Fibroblast of villous mesenchyme (primary cell): ENCODE measurements at places on chromosomes 5 and 9. TPM values are rescaled to one million over a fixed set of nuclear protein-coding genes. Genes with fewer than 3 reads are reported as not detected.

The LCN10 gene
- under 0.01 TPM in 1 of 2 replicates, not detected in the other for total RNA-seq

The LECT2 gene
- not detected in 2 replicates for total RNA-seq

The ANKRD55 gene
- total RNA-seq: under 0.01 and 0.32 TPM in 2 replicates

The SLCO6A1 gene
- total RNA-seq: under 0.01 and 0.32 TPM in 2 replicates

The GLDC gene
- 0.32 and 0.43 TPM in 2 replicates for total RNA-seq

The GABRA1 gene
- not detected in 2 replicates for total RNA-seq

The PRSS3 gene
- 3.9 and 12.9 TPM in 2 replicates for total RNA-seq

The EQTN gene
- not detected in 2 replicates for total RNA-seq

The SLCO4C1 gene
- total RNA-seq: under 0.01 TPM in 2 replicates

The NKD2 gene
- 2.2 and 4.2 TPM in 2 replicates for total RNA-seq

The MYOT gene
- not detected in 2 replicates for total RNA-seq

The SLC36A3 gene
- not detected in 2 replicates for total RNA-seq

The FBP1 gene
- not detected in 2 replicates for total RNA-seq

DNA sequence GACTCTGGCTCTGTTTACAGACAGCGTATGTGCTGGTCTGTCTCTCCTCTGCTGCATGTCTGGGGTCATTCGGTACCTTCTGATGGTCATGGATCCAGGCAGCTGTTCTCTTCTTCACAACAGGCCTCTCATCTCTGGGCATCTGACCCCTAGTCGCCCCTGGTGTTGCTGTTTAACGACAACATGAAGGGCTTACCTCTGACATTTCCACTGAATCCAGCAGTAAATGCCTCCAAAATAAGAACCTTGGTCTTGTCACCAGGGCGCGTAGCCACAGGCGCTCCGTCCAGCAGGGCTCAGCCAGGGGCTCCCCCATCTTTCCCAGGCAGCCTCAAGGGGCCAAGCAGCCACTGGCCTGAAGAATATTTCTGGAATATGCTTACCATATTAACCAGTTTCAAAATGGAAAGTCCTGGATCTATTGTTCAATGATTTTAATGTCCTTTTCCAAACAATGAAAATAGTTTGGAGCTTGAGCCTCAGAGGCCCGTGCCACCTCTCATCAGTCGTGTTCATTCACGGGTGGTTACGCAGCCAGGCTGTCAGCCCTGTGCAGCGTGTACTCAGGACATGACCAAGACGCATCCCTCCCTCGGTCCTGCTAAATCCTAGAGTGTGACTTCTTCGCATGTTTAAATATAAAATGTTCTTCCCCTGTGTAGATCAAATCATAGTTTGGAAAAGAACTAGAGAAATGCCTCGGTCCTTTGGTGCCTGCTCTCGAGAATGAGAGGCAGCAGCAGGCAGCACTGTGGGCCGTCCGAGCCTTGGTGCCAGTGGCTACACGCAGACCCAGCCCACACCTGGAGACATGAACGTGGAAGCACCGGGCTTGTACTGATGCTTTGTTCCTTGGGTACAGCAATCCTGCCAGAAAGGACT, 30.1 kb upstream of the LRRC14B start:
- no peak for DNase-seq

- no peak for DNase-seq
Observed at GRCh38 chr5:31728039-31728438, 89.1 kb downstream of the PDZD2 start.

- no peak for DNase-seq
Observed at GRCh38 chr9:137095664-137096517, 9.1 kb downstream of the MAN1B1 start.

- DNase-seq: peak; percentile 45
Observed at GRCh38 chr9:109297899-109298298, 23.0 kb downstream of the EPB41L4B start.

- DNase-seq: no peak
Observed at GRCh38 chr9:35662437-35662836, 2.6 kb downstream of the ARHGEF39 start.

DNA sequence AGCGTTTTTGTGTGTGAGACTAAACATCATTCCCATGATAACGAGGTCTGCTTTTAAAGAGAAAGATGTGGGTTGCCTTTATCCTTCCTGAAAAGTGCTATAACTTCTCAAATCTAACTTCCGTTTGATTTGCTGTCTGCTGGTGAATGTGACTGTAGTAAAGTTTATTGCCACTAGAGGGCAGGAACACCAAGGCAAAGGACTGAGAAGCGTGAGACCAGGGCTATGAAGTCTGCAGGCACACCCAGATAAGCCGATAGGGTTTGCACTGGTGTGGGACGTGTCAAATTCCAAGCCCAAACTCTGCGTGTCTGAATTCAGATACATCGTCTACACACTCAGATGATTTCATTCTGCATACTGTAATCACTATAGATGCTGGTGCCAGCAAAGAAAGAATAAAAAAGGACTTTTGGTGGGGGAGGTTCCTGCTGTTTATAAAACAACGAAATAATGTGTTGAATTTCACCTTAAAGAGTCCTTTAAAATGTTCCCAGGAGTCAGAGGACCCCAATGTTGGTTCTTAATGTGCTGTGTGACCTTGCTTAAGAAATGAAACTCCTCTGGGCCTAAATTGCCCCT, 87.2 kb downstream of the PTTG1 start:
- DNase-seq: peak; percentile 86

DNA sequence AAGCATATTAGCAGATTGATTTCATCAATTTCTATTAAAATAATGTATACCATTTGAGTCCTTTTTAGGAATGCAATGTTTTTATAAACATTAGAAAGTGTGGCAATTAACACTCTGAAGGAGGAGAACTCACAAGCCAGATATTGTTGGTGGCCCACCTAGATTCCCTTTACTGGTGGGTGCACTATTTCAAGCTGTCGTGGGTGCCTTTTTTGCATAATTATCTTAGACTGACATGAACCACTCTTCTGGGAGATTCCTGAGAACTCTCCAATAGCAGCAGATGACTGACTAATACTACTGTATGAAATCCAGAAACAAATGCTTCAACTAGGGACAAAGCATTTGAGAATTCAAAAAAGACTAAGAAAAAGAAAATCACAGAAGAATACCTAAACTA, 526.0 kb downstream of the CDH18 start:
- no peak for DNase-seq

GRCh38 chr9:85511746-85512145, 230.0 kb downstream of the AGTPBP1 start:
- no peak for DNase-seq

DNA sequence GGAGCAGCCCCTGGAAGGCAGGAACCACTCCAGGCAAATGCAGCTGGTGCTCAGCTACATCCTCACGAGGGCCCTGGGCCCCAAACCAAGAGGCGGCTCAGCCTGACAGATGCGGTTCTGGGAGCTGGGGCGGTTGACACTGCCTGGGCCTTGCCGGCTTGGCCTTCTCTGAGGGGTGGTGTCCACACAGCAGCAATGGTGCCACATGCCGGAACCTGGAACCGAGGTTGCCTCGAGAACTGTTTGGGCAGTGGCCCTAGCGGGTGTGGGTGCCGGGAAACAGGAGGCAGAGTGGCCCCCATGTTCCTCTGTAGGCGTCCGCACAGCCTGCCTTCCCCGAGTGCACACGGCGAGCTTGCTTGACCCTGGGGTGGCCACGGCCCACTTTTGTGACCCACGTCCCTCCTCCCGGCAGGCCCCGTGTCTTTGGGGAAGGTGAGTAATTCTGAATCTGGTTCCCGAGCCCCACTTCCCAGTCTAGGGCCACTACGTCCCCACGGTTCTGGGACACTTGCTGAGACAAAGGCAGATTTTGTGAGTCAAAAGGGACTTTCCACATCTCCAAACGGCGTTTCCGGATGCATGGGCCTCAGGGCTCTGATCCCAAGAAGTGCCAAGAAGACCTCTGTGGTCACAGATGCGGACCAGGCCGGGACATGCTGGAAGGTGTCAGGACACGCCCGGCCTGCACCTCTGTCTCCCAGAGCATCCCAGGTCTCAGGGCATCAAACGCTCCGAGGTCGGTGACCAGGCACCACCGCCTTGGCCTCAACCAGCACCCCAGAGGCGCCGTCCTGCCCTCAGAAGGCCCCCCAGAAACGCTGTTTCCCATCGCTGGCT, 27.7 kb upstream of the SLC12A7 start:
- no peak for DNase-seq

- DNase-seq: peak; percentile 85
Observed at GRCh38 chr5:78530342-78531096, 118.1 kb downstream of the LHFPL2 start.

DNA sequence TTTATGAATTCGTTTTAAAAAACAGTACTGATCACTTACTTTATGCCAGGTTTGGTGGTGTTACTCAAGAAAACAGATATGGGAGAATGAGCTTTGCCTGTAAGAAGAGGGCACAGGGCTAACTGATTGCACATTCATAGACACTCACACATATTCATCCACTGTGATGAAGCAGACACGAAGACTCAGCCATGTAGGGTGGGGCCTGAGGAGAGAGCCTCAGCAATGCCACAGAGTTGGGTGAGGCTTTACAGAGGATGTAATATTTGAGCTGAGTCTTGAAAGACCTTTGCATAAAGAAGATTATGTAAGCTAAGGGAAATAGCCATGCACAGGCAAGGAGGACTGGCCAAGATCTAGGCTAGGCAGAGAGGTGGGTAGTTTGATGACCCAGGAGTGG, 472.8 kb downstream of the PSAT1 start:
- no peak for DNase-seq

DNA sequence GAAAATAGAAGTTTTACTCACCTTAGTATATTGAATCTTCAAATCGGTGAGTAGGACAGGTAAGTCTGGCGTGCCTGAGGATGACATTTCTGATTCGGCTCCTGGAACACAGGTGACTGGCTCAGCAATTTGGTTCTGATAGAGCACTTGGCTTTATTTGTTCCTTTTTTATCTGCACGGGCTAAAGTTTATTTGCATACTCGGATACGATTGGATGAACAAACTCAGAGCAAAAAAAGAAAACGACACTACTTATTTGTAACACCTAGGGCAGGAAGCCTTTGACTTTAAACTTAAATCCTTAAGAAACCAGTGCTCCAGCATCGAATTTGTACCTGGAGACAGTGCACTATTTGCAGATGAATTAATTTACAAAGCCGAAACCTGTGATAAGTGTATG, at the start of gene ALDH1A1:
Gene ALDH1A1 (minus strand): TSS at position 140 of the 400 bp plus-strand sequence. CDS start 53 bp downstream, at position 87.
- DNase-seq: peak; percentile 42

GRCh38 chr9:92600462-92601261, 64.9 kb upstream of the ECM2 start:
- peak; percentile 62 for DNase-seq

DNA sequence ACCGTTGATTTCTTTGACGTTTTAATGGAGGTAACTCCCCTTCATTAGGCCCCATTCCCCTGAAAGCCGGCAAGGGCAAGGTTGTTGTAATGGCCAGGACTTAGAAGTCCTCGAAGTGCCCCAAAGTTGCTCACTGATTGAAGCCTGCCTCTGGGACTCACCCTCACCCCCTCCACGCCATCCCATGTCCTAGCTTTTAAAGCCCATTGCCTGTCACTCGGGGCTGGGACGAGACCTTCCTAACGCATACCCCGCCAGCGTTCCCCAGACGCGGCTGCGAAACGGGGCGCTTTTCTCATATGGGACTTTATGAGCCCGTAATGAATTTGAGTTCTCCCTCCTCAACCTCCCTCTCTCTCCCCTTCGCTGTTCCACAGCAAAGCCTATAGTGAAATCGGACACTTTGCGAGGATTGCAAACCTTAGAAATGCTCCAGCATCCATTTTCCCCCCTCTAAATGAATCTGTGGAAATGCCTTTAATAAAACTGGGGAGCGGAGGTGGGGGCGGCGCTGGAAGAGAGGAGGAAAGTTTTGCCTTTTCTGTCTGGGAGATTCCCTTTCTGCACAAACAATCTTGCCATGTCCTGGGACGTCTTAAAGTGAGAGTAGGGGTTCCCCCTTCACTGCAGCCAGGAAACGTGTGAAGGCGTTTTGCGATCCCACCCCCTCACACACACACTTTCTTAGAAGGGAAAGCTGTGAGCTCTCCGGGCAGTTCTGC, 1.5 kb downstream of the PAPPA start:
- DNase-seq: peak; percentile 86

GRCh38 chr9:136026266-136026942, 65.2 kb upstream of the UBAC1 start:
- DNase-seq: no peak

DNA sequence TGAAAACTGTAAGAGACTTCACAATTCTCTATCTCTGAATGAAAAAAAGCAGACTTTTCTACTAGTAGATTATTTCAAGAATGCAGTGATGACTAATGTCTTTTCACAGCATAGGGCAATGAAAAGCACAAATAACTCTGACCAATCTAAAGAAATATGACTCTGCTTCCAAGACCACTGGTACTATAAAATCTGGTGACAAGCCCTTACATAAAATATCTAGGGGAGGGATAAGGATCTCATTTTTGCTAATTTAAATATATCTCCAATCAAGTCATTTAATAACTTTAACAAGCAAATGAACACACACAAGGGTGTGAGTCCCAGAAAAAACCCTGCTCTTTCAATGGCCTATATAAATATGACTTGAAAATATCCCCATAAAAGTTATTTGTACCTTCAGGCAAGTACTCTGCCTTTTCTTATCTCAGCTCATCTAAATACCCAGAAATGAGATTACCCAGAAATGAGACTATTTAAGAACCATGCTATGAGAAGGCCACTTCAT, 105.2 kb downstream of the GNAQ start:
- DNase-seq: peak; percentile 81

GRCh38 chr5:169347786-169348185, 46.8 kb upstream of the SLIT3 start:
- peak; percentile 53 for DNase-seq

DNA sequence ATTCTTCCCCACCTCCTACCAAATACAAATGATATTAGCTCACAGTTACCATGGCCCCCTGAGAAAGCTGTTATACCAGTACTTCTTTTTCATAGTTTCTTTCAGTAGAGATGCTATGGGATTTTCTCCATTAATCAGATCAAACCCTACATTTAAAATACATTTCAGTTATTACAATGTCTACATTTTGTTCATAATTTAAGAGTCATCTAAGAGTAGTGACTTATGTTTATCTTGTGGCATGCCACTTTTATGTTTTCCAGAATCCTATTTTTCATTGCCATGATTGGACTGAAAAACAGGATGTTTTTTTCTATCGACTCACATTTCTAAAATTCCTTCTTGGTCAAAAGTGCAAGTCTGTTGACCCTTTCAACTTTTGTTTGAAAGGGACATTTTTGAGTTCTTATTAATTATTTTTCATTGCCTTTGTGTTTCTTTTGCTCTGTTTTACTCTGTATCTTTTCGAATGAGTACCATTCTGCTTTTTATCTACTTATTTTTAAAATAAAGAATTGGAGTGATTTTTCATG, 77.4 kb upstream of the ANXA1 start:
- no peak for DNase-seq

- no peak for DNase-seq
Observed at GRCh38 chr5:137212471-137212870, 286.7 kb downstream of the SPOCK1 start.
